ENCODE measurements at places on chromosomes 2 and 18.

DNA sequence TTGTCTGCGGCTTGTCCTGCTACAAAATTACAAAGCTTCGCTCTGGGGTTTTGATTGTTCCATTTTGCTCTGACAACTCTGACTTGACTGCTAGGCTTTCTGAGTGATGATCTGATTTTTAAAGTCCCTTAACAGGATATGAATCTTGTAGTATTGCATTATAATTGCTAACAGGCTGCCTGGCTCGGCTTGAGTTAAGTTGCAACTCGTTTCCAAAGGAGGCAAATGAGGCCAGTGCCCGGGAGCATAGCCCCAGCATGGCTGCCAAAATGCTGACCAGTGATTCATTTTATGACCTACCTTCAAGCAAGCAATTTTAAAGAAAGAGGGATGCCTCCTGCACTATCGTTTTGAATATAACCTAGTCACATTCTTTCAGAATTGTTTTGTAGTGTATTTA is 135.4 kb downstream of the COL6A3 start:
- no peak for DNase-seq

GRCh38 chr2:33240178-33240577 is 236.3 kb upstream of the RASGRP3 start:
- no peak for DNase-seq

- DNase-seq, result no peak
Observed at GRCh38 chr2:63792530-63792929, 49.2 kb upstream of the UGP2 start.

- no peak for DNase-seq
Observed at GRCh38 chr2:127942002-127942401, 56.2 kb upstream of the AMMECR1L start.
